ENCODE measurements at places on chromosomes 11 and 22. TPM values are rescaled to one million over a fixed set of nuclear protein-coding genes. Genes with fewer than 3 reads are reported as not detected.

Gene YPEL1
- 20.9 TPM for polyA plus RNA-seq

Gene DGCR6L
- polyA plus RNA-seq = 52.2 TPM

Gene LRRC10B
- 2.9 TPM for polyA plus RNA-seq

Gene EMID1
- polyA plus RNA-seq = 84.5 TPM

DNA sequence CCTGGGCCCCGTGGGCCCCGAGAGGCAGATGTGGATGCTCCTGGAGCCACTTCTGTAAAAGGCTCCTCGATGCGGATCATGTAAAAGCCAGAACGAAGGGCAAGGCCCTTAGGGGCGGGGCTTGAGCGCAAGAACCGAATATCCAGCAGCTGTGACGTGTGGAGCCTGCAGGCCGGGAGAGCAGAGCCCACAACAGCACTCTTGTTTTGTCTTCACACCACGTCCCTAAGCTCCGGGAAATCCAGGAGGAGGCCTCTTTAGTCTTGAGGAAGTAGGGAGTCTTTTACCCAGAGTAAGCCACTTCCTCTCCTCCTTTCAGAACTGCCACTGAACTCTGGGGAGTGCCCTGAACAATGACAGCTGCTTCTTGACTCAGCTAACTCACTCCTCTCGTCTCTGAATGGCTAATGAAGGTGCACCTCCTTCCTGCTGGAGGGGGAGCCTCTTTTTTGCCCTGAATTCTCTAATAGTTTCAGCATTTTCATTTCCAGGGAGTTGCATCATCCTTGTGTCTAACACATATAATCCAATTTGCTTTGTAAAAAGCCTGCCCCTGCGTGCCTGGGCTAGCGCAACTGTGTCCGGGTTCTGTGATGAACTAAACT is 12.5 kb downstream of the L3MBTL2 start:
- H3K27me3 ChIP-seq = no peaks in the 10 kb centered on the region
- H3K36me3 ChIP-seq = no peaks in the 10 kb centered on the region
- peak overlapping the region; percentile 87 for H3K27ac ChIP-seq
- peak overlapping the region; percentile 18 for H3K4me3 ChIP-seq
- peak; percentile 76 for DNase-seq

DNA sequence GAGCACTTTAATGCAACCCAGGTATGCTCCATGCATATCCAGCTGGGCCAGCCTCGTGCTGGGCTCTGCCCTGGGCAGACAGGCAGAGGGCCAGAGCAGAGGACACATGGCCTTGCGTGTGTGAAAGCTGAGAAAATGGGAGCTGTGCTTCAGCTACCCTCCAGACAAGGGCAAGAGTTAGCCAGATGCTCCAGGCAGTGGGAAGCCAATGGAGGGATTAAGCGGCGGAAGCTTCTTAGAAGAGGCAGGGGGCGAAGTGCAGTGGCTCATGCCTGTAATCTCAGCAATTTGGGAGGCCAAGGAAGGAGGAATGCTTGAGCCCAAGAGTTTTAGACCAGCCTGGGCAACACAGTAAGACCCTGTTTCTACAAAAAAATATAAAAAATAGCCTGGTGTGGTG is 9.8 kb upstream of the ARHGEF17 start:
- H3K27me3 ChIP-seq = no peaks in the 10 kb centered on the region
- no peaks in the 10 kb centered on the region for H3K4me1 ChIP-seq
- DNase-seq = no peak
- no peak overlapping the region for H3K4me3 ChIP-seq

- no peak for DNase-seq
- peaks cover 5% of the 10 kb centered on the region for H3K27me3 ChIP-seq
- H3K4me1 ChIP-seq = no peaks in the 10 kb centered on the region
- no peak overlapping the region for H3K27ac ChIP-seq
- no peak overlapping the region for H3K4me3 ChIP-seq
Observed at GRCh38 chr11:116404462-116404798, 368.4 kb downstream of the BUD13 start.

DNA sequence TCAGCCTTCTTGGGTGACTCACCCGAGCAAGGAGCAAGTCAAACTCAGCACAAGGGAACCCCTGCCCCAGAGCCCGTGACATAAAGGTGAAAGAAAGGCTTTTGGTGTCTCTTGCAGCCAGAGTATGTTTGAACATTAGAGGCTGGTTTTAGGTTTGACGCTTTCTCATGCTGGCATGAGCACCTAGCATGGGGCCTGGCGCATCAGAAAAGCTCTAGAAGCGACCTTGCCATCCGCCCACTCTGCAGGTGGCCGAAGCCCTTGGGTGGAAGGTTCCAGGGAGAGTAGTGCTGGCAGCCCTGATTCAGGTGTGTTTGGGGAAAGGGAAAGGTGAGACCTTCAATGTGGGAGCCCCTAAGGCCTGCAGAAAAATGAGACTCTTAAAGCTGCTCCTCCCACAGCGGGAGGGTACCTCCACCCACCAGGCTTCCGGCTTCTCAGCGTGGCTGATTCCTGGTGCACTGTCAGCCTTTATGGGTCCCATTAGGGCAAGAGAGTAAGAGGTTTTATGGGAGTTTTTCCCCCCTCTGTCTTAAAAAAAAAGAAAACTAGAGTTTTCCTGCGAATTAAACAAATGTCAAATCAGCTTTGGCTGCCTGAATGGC is 88.4 kb downstream of the GRIK4 start:
- H3K4me3 ChIP-seq = no peak overlapping the region
- no peak overlapping the region for H3K27ac ChIP-seq

DNA sequence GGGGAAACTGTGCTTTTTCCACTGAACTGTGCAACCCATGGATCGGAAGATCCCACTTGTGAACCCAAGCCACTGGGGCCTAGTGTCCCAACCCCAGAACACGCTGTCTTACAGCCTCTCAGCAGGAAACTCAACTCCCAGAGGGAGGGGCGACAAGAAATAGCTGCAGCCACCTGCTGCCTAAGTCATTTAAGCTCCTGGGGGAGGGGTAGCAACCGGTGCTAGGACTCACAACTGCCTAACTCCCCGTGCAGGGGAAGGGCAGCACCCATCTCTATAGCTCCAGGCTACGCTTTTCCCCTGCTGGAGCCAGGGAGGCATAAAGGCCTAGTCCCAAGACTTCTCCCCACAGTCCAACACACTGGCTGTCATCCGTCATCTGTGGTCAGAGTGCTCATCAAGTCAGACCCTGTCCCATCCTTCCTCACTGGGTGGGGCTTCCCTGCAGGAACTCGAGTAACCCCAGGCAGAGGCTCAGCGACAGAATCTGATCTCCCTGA is 363.0 kb downstream of the LUZP2 start:
- DNase-seq = no peak
- H3K4me3 ChIP-seq = no peak overlapping the region
- no peaks in the 10 kb centered on the region for H3K4me1 ChIP-seq
- no peak overlapping the region for H3K27ac ChIP-seq

DNA sequence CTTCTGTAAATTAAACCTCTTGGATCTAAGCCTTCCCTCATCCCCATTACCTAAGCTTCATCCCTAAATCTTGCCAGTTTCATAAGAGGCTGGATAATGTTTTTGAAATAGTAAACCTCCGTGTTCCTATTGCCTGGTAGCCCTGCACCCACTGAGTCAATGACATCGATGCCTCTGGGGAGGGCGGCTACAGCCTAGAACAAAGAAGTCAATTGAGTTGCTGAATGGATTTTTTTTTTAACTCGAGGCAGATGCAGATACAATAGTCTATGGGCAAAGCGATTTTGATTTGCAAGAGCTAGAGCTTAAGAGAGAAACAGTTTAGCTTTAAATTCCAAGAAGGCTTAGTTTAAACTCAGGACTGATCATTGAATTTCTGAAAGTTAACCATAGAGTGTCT is 121.3 kb downstream of the NECTIN1 start:
- H3K4me3 ChIP-seq = no peak overlapping the region
- no peaks in the 10 kb centered on the region for H3K4me1 ChIP-seq
- H3K27me3 ChIP-seq = peaks cover 49% of the 10 kb centered on the region
- H3K36me3 ChIP-seq = no peaks in the 10 kb centered on the region
- H3K27ac ChIP-seq = no peak overlapping the region
- DNase-seq = no peak

GRCh38 chr22:46251816-46252380 is 1.8 kb upstream of the CDPF1 start:
- no peak overlapping the region for H3K27ac ChIP-seq
- DNase-seq = no peak
- H3K4me3 ChIP-seq = no peak overlapping the region
- peaks cover 6% of the 10 kb centered on the region for H3K4me1 ChIP-seq

- H3K27ac ChIP-seq = no peak overlapping the region
- H3K36me3 ChIP-seq = no peaks in the 10 kb centered on the region
- H3K4me3 ChIP-seq = no peak overlapping the region
- H3K4me1 ChIP-seq = peaks cover 5% of the 10 kb centered on the region
- no peak for DNase-seq
Observed at GRCh38 chr11:110527146-110527545, 97.4 kb downstream of the FDX1 start.

DNA sequence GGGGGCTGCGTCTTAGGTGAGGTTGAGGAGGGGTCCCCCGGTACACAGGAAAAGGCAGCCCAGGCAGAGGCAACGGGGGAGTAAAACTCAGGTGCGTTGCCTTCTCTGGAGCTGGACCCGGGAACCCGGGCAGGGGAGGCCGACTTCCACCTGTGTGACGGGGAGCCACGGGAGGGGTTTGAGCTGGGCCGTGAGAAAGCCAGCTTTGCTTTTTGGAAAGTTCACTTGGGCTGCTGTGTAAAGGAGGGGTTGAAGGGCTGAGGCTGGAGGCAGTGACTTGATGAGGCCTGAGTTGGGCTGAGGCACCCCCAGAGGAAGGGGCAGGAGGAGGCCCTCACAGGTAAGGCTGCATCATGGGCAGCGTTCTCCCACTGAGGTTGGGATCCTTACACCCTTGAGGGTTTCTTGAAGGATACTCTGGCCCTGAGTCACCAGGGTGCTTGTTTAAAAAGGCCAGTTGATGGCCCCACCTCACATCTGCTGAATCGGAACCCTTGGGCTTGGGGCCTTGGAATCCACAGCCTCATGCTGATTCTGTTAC is 47.2 kb downstream of the CHRDL2 start:
- no peak for DNase-seq
- no peaks in the 10 kb centered on the region for H3K4me1 ChIP-seq
- peak overlapping the region; percentile 7 for H3K27ac ChIP-seq

DNA sequence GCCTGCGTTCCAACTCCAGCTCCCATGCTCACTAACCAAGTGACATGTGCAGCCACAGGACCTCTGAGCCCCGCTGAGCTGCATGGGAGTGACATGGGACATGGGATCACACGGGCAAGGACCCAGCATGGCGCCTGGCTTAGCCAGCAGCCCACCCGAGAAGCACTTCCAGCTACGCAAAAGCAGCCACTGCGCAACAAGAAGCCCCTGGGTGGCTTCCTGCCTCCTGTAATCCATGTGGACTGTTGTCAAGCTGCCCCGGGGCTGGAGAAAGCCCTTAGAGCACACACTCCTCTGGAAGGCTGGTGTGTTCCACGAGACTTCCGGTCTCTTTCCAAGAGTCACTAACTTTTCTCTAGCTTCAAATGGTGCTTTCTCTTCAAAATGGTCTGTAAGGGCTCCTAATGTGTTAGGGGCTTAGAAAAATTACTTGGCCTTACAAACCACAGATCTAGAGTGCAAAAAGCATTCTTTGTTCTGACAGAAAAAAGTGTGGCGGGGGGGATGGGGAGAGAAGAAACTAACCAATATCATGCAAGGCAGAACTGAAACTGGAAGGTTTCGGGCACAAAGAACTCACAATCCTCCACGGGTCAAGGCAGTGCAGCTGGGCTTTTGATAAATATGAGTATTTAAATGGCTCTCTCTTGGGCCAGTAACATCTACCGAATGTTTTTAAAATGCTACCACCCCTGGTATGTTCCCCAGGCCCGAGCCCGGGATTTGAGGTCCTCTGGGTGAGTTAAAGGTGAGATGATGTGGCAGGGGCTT is 5.5 kb downstream of the C11orf24 start:
- DNase-seq = no peak
- H3K36me3 ChIP-seq = peaks cover 63% of the 10 kb centered on the region
- H3K4me3 ChIP-seq = no peak overlapping the region
- peaks cover 23% of the 10 kb centered on the region for H3K4me1 ChIP-seq

- no peaks in the 10 kb centered on the region for H3K4me1 ChIP-seq
- DNase-seq = no peak
- no peak overlapping the region for H3K4me3 ChIP-seq
- no peaks in the 10 kb centered on the region for H3K36me3 ChIP-seq
- no peak overlapping the region for H3K27ac ChIP-seq
- H3K27me3 ChIP-seq = no peaks in the 10 kb centered on the region
Observed at GRCh38 chr11:106679581-106679980, 338.7 kb downstream of the GUCY1A2 start.

- no peaks in the 10 kb centered on the region for H3K36me3 ChIP-seq
- no peak overlapping the region for H3K27ac ChIP-seq
- H3K27me3 ChIP-seq = no peaks in the 10 kb centered on the region
- H3K4me3 ChIP-seq = no peak overlapping the region
- no peak for DNase-seq
- H3K4me1 ChIP-seq = no peaks in the 10 kb centered on the region
Observed at GRCh38 chr11:107953446-107953845, 25.2 kb downstream of the RAB39A start.

DNA sequence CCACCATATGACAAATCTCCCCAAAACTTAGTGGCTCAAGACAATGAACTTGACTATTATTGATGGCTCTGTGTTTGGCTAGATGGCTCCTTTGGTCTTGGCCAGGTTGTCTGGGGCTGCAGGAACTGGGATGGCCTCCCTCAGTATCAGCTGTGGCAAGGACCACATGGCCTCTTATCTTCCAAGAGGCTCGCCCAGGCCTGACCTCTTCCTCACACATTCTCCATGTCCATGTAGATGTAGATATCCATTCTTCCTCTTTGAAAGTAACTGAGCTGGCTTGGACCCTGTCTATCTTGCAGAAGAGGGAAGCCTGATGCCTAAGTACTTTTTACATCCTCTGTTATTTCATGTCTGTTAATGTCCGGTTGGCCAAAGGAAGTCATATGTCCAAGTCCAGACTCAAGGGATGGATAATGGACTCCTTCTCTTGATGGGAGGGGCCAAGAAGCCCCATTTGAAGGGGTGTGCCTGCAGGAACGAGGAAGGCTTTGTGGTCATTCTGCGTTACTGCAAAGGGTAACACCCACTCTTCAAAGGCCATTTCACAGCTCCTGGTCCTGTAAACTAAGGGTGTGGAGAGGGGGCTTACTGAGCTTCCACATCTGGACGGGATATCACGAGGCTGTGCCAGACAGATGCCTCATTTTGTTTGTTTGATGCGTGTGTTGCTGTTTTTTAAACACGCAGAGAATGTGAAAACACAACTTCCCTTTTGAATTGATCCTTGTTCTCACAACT is 87.1 kb downstream of the GRIK4 start:
- no peaks in the 10 kb centered on the region for H3K36me3 ChIP-seq
- no peak overlapping the region for H3K4me3 ChIP-seq
- H3K4me1 ChIP-seq = no peaks in the 10 kb centered on the region
- DNase-seq = no peak

DNA sequence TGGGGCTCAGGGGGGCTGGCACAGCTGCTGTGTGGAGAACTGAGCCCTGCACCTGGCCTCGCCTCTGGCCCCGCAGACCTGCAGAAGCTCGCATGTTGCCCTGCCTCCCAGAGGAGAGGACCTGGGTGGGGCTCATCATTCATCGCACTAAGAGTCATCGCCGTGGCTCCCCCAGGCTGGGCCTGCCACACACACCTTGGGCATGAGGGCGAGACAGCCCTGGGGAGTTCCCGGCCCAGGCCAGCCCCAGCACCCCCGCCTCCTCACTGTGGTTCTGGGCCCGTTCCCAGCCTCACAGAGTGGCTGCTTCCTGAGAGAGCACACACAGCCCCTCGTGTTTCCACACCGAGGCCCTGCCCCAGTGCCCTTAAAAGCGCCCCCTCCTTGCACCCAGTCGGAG is 694.6 kb downstream of the TBC1D22A start:
- H3K27me3 ChIP-seq = no peaks in the 10 kb centered on the region
- H3K36me3 ChIP-seq = no peaks in the 10 kb centered on the region
- H3K4me1 ChIP-seq = no peaks in the 10 kb centered on the region
- no peak for DNase-seq

Measured in left lung (tissue), 14 donors.